ENCODE measurements at places on chromosomes 3 and 15.

GRCh38 chr15:50225057-50225456, 40.5 kb downstream of the HDC start:
- no peak for DNase-seq

- no peak for DNase-seq
Measured at GRCh38 chr3:169104972-169105371, 558.5 kb downstream of the MECOM start.

- DNase-seq, result no peak
Measured at GRCh38 chr3:140754936-140755335, 77.1 kb downstream of the TRIM42 start.

- no peak for DNase-seq
Measured at GRCh38 chr3:73148206-73148605, 86.7 kb downstream of the EBLN2 start.

DNA sequence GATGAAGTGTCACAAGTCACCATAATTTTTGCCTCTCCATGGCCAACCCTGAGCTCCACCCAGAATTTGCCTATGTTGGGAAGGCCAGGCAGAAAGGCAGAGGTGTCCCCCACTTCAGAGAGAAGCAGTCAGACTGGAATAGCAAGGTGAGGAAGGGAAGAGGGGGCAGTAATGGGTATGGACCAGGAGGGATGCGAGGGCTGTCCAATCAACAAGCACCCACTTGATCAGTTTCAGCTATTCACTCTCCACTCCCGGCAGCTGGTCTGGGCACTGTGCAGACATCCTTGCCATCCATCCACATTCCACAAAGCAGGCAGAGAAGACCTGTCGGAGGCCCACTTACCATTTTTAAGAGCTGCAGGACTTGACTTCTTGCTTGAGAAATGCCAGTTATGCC, 43.5 kb upstream of the CTNNB1 start:
- DNase-seq, result no peak

GRCh38 chr3:30779686-30780287, 114.7 kb downstream of the GADL1 start:
- DNase-seq, result no peak

- peak; percentile 4 for DNase-seq
Measured at GRCh38 chr3:176814285-176814684, 383.0 kb downstream of the TBL1XR1 start.

- DNase-seq, result no peak
Measured at GRCh38 chr15:91045065-91045464, 22.7 kb upstream of the VPS33B start.

GRCh38 chr3:129118745-129119144, 2.9 kb downstream of the RAB43 start:
- DNase-seq, result no peak

- no peak for DNase-seq
Measured at GRCh38 chr15:100537331-100537730, 8.6 kb upstream of the CERS3 start.

GRCh38 chr3:195172039-195172684, 98.8 kb downstream of the XXYLT1 start:
- no peak for DNase-seq

- DNase-seq, result no peak
Measured at GRCh38 chr15:85003593-85004312, 22.1 kb downstream of the PDE8A start.

DNA sequence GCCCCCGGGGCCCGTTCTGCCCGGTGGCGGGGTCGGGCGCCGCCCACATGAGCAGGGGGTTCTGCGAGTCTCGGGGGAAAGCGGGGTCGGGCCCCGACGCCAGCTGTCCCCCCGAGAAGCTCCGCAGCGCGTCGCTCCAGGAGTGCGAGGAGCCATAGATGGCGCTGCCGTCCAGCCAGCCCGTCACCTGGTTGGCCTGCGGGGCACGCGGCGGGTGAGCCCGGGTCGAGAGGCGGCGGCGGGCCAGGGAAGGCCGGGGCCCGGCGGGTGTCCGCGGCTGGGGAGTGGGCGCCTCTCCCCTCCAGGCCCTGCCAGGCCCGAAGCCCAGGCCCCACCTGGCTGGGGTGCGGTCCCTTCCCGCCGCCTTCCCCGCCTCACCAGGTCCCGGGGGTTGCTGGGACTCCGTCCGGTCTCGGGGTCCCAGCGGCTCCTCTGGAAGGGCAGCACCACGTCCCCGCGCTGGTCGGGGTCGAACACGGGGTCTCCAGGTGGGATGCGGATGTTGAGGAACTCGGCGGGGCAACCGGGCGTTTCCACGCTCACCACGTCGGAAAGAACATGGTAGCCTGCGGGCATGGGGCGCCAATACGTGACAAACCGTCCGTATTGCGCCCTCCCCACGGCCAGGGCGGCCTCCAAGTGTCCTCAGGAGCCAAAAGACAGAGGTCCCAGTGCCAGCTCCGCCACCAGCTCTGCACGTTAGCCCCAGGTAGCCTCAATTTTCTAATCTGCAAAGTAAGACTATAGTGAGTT, 2.4 kb downstream of the DUOX2 start:
- DNase-seq, result no peak

DNA sequence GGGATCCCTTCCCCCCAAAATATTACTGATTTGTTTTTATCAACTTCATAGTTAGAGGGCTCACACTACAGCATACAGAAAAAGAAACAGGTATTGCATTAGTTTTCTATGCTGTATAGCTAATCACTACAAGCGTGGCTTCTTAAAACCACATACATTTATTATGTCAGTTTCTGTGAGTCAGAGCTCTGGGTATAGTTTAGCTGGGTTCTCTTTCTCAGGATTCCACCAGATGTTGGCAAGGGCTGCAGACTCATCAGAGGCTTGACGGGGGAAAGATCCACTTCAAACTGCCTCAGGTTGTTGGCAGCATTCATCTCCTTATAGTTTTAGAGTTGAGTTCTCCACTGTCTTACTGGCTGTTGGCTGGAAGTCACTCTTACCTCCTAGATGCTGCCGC, 328.0 kb downstream of the NLGN1 start:
- DNase-seq, result no peak

- no peak for DNase-seq
Measured at GRCh38 chr15:89740137-89740536, 10.9 kb downstream of the MESP1 start.

DNA sequence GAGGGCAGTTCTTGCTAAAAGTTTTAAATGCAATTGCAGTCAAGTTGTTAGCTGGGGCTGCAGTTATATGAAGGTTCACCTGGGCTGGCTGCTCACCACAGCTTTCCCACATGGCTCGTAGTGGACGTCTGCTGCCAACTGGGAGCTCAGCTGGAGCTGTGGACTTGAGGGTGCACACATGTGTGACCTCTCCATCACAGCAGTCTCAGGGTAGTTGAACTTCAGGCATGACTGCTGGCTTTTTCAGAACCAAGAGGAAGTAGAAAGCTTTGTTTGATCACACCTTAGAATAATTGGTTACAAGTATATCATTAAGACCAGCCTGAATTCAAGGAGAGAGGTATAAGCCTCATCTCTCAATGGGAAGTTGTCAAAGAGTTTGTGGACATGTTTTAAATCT, 74.1 kb downstream of the CHL1 start:
- no peak for DNase-seq

- DNase-seq, result no peak
Measured at GRCh38 chr15:41790756-41791546, 16.7 kb downstream of the MAPKBP1 start.

DNA sequence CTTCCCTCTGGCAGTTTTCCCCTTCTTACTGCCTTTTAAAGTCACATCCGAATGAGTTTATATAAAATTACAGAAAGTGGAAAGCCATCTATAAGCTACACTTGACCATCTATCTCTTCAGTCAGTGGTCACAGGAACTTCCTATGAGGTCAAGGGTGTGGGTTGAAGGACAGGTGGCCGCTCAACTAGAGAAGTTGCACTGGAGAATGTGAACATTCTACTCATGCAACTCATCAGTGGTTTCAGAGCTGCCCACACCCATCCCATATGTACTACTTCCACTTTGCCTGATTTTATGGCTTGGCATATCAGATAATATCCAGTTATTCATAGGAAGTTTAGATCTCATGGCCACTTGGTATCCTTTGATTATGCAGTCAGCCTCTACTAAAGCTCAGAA, 57.4 kb upstream of the TMEM158 start:
- no peak for DNase-seq

DNA sequence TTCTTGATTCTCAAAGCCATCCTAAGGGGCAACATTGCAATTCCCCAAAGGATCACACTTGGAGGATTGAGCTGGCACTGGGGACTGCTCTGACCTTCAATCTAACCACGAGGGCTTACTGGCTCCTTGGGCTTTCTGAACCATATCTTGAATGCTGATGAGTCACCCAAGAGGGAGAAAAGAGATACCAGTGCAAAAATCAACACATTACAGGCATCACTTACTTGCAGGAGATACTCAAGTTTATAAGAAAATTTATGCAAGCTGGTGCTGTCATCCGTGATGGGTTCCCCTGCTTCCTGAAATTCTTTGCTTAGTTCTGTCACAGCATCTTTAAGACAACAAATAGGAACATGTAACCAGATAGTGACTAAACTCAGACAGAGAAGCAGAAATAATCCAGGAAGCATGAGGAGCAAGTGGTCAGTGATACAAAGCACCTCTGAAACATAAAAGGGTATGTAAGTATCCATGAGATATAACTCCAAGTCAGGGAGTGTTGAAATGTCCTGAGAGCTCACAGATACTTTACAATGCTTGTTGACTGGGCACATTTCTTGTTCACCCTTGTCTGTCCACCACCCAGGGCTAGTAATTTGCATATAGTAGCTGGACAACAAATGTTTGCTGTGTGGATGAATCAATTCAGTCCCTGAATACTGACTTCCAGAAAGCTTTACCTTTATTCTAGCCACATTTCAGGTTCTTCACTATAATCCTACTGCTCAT, 14.1 kb downstream of the FYCO1 start:
- DNase-seq, result no peak

DNA sequence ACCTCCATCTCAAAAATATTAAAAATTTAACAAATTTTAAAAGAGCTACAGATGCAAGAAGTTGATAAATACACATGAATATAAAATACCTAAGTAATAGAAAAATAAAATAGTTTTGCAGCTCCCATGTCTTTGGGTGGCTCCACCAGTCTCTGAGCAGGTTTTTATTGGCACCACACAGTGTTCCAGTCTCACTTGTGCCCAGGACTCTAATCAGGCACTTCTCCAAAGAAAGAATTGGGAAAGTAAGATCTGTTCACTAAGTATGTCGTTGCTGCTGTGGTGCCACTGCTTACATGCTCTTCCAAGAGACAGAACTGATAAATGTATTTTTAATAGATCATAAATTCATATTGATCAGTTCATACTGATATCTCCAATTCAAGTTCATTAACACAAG, 92.5 kb upstream of the ABI3BP start:
- DNase-seq, result no peak

DNA sequence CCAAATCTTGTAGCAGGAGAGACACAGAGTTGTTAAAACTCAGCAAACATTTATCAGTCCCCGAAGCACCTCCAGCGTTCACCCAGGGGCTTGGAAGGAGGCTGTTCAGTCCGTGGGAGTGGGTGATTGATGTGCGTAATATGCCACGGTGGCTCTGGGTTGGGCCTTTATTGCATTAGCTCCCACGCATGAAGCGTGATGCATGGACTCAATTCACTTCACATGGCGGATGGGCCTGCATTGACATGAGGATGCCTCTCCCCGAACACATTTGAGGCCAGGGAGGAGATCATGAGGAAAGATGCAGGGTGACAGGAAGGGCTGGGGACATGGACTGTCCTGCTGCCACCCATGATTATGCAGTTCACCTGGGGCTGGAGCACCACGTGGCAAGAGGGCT, 126.5 kb downstream of the FAM43A start:
- no peak for DNase-seq

GRCh38 chr3:140914384-140914945, 27.2 kb upstream of the SLC25A36 start:
- DNase-seq, result no peak

DNA sequence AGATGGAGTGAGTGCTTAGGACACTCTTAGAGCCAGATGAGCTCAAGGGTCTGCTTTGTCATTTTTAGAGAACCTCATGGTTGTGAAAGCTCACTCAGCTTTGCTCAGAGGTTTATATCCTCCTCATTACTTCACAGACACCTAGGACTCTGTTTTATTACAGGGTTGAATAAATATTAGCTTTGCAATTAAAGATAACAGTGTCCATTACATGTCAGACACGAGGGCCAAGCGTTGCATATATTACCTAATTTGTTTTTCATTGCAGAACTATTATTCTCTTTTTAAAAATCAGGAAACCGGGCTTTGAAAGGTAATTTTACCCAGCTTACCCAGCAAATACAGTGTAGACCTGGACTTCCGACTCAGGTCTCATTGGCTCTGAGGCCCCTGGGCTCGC, 16.1 kb downstream of the MAP6D1 start:
- no peak for DNase-seq

DNA sequence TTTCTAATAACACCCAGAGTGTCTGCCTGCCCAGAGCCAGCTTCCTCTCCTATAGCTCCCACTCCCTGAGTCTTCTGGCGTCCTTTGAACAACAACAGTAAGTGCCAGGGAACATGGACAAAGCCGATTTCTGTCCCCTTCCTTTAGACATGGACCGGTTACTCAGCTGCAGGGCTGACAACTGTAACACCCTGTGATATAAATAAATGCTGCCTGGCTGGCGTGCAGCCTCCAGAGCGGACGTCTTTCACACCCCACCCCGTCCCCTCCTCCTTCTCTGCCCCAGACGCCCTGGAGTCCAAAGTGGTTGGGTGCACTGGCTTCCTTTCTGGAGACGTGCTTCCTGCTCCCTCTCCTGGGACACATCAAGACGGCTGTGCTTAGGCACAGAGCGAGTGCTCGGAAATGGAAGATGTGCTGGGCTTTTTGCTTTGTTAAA, 281.9 kb upstream of the LRRFIP2 start:
- no peak for DNase-seq

- no peak for DNase-seq
Measured at GRCh38 chr15:88949734-88950400, 36.7 kb upstream of the MFGE8 start.

DNA sequence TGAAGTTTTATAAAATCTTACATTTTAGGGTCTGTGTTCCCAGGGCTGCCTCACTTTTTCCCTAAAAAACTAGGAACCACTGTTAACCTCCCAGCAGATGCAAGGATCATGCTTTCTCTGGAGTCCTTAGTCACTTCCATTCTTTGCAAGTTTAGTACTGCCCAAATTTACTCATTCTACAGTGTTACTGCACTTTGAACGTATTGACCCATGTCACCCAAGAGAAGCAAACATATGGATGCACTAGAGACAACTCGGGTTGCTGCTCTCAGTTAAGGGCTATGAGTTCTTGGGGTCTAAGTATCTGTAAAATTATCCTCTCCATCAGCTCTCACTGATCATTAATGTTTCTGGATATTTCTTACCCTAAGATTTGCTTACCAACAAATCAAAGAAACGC, 59.0 kb downstream of the LEO1 start:
- DNase-seq, result no peak

GRCh38 chr3:14256046-14256445, 77.4 kb downstream of the LSM3 start:
- no peak for DNase-seq

DNA sequence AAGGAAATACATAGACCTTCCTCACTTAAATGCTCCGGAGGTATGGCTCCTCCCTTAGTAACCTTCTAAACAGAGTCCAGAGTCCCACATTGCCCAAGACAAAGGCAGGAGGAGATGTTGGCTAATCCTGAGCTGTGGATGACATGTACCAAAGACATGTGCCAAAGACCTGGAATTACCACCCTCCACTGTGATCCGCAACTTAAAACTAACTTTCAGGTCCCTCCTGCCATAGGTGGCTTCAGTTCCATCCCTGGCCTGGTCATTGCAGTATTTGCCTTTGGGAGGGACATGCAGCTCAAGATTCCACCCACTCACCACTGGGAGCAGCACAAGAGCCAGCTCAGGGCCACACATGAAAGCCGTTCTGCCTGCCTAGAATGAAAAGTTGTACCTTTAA, 28.0 kb downstream of the MYZAP start:
- DNase-seq, result no peak

GRCh38 chr3:60095516-60095915, 1045.7 kb upstream of the CFAP20DC start:
- DNase-seq, result no peak
